Psoas muscle (tissue), 8 donors: ENCODE measurements at places on chromosomes 13 and 19. TPM values are rescaled to one million over a fixed set of nuclear protein-coding genes. Genes with fewer than 3 reads are reported as not detected.

The HSH2D gene
- total RNA-seq: 0.12 TPM

The GRK1 gene
- total RNA-seq: not detected

The OR7D2 gene
- not detected for total RNA-seq

The LCP1 gene
- 14.8 TPM for total RNA-seq

The C13orf42 gene
- total RNA-seq: not detected

The OR1I1 gene
- not detected for total RNA-seq

The ZNF296 gene
- not detected for total RNA-seq

The IFNL1 gene
- total RNA-seq: not detected

The CTXN1 gene
- 0.30 TPM for total RNA-seq

The RASGRP4 gene
- total RNA-seq: 0.71 TPM

The KIR3DL2 gene
- not detected for total RNA-seq

The ZNF45 gene
- total RNA-seq: 5.5 TPM

The NCCRP1 gene
- 0.13 TPM for total RNA-seq

The PABPC3 gene
- total RNA-seq: 0.11 TPM

The LSR gene
- total RNA-seq: 1.8 TPM

The NANOS3 gene
- total RNA-seq: not detected

The C1QTNF9B gene
- total RNA-seq: 3.0 TPM

The IGFL1 gene
- total RNA-seq: not detected

The SGCG gene
- total RNA-seq: 77.6 TPM

The LILRB1 gene
- total RNA-seq: 1.2 TPM

The SRRM5 gene
- total RNA-seq: 0.19 TPM

The ZSCAN22 gene
- 2.6 TPM for total RNA-seq

The FAM216B gene
- not detected for total RNA-seq

The ZNF549 gene
- total RNA-seq: 2.2 TPM

The CLEC4M gene
- total RNA-seq: not detected

The KLK11 gene
- total RNA-seq: 0.19 TPM

The EDNRB gene
- total RNA-seq: 10.7 TPM

The C19orf81 gene
- 0.50 TPM for total RNA-seq

The GRIN2D gene
- 0.04 TPM for total RNA-seq

The ATG4D gene
- total RNA-seq: 42.5 TPM

The JSRP1 gene
- total RNA-seq: 186 TPM
